ENCODE measurements at places on chromosomes 1 and 21.
A peak's percentile ranks its signal among the peaks of the same experiment; 100 is the strongest.

GRCh38 chr1:1672181-1672965 is 13.6 kb upstream of the CDK11B start:
- DNase-seq: no peak

GRCh38 chr1:20376880-20377494 is 86.3 kb downstream of the VWA5B1 start:
- DNase-seq: peak; percentile 65

- no peak for DNase-seq
These were observed 132.7 kb upstream of the RUNX3 start for GRCh38 chr1:25062621-25063255.

DNA sequence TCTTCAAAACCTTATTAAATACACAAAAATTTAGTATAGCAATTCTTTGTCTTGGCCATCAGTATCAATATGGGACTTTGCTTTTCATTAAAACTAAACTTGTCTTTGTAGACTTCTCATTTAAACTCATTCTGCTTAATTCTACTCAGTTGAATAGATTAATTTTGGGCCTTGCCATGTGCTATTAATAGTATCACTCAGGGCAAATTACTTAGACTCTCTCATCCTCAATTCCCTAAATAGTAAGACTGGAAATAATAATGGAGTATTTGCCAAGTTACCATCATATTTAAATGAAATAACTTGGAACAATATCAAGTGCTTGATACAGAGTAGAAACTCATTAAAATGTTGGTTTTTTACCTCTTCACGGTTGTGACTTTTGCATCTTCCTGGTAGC is 13.4 kb downstream of the HOOK1 start:
- DNase-seq: no peak

DNA sequence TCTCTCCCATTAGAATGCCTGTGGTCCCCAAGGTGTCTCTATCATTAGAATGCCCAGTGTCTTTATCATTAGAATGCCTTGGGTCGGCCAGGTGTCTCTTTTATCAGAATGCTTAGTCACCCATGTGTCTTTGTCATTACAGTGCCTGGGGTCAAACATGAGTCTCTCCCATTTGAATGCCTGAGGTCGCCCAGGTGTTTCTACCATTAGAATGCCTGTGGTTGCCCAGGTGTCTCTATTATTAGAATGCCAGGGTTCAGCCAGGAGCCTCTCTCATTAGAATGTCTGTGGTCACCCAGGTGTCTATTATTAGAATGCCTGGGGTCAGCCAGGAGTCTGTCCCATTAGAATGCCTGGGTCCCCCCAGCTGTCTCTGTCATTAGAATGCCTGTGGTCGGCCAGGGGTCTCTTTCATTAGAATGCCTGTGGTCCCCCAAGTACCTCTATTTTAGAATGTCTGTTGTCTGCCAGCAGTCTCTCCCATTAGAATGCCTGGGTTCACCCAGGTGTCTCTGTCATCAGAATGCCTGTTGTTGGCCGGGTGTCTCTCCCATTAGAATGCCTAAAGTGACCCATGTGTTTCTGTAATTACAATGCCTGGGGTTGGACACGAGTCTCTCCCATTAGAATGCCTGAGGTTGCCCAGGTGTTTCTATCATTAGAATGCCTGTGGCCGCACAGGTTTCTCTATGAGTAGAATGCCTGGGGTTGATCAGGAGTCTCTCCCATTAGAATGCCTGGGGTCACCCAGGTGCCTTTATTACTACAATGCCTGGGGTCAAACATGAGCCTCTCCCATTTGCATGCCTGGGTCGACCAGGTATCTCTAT is 57.1 kb downstream of the RNF187 start:
- no peak for DNase-seq

GRCh38 chr1:77950873-77951272 is 28.0 kb downstream of the FUBP1 start:
- no peak for DNase-seq
